ENCODE measurements at places on chromosomes 11 and 22.

- DNase-seq, result no peak
Observed at GRCh38 chr22:48368975-48369525, 1458.6 kb downstream of the BRD1 start.

DNA sequence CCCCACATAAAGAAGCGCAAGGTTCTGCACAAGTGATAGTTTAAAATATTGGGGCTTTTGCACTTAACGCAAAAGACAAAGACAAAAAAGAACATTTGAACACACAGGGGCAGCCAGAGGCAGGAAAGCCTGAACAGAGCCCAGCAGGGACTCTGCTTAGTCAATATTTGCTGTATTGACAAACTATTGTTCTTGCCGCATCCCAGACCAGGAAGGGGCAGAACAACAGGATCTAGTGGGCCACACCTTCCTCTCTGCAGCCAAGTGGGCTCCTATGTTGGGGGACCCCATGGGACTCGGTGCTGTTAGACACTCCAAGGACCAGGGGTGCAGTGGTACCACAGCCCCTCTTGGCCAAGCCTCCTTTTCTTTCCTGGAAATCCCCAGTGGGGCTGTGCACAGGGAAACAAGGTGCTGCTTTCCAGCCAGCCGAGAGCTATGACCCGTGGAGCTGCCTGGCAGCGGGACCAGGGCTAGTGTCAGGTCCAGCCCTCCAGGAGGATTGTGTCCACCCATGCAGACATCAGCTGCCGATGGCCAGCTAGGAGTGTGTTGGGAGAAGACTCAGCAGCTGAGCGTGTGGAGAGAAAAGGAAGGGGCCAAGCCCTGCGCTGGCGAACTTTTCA, 43.3 kb upstream of the ANO1 start:
- DNase-seq, result no peak

- DNase-seq, result no peak
Observed at GRCh38 chr22:43437871-43438475, 26.2 kb downstream of the MPPED1 start.

- DNase-seq, result no peak
Observed at GRCh38 chr11:84164728-84165127, 878.6 kb upstream of the CCDC90B start.

DNA sequence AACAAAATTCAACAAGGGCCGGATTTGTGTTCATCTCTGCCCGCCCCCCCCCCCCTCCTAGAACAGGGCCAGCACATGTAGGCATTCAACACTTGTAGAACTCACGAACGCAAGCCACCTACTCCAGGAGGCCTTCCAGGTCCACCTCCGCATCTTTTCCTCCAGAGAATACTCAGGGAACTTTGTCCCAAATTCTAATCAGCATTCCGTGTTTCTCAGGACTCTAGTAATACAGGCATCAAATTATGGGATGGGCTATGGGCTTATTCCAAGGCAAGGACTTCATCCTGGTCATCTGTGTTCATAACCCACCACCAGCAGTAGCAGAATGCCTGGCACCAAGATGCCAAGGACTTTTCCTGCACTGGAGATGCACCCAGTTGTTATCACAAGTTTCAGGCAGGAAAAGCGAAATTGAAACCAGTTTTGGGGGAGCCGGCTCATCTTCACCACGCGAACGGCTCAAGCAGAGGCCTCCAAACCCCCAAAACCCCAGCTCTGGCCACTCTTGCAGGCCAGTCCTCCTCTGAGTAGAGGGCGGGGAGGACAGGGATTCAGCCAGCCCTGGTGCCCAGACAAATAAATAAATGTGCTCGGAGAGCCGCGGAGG, 462 bp downstream of the UBE2L6 start:
- no peak for DNase-seq

DNA sequence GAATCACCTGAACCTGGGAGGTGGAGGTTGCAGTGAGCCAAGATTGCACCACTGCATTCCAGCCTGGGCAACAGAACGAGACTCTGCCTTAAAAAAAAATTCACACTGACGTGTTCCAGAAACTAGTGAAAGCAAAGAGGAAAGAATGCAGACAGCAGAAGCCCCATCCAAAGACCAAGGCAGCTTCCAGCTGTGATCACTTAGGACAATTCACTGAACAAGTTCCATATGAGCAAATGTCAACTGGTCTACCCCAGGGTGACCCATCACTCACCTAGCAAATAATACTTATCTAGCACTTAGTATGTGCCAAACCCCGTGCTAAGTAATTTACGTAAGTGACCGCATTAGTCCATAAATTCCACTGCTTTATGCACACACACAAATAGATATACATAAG, 138.9 kb downstream of the LARGE1 start:
- no peak for DNase-seq

- DNase-seq, result no peak
Observed at GRCh38 chr22:38716271-38716670, 10.5 kb downstream of the GTPBP1 start.

DNA sequence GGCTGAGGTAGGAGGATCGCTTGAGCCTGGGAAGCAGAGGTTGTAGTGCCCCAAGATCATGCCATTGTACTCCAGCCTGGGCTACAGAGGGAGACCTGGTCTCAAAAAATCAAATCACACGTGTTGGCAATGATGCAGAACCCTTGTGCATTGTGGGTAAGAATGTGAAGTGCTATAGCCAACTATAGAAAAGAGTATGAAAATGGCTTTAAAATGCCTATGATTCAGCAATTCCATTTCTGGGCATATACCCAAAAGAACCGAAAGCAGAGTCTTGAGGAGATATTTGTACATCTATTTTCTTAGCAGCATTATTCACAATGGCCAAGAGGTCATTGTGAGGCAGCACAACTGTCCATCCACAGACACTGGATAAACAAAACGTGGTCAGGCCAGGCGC, 2.6 kb upstream of the FADS3 start:
- peak; percentile 63 for DNase-seq

DNA sequence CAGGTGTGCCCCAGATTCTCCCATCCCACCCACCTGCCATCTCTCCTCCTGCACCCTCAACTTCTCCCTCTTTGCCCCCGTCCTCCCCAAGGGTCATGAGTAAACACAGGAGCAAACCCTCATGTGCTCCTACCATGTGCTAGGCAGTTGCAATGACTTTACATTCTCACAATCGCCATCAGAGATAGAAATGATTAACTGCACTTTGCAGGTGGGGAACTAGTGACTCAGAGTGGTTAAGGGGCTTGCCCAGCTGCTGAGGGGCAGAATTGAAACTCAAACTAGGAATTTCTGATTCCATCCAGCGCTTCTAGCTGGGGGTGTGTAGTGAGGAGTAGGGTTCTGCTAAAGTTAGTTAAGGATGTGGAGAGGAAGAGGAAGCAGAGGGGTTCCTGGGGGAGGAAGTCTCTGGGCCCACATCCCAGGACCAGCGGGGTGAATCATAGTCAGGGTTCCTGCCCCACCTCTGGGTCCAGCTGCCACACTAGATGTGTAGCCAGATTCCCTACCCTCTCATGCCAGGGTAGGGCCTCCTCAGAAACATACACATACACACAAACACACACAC, 16.0 kb upstream of the PRG2 start:
- DNase-seq, result no peak
